ENCODE measurements at places on chromosomes 4 and X.

- no peak for DNase-seq
These were observed 52.0 kb upstream of the TMSB15B start for GRCh38 chrX:103910430-103910829.

- no peak for DNase-seq
These were observed 51.3 kb downstream of the SMAD1 start for GRCh38 chr4:145533001-145533400.

GRCh38 chr4:137345597-137345996, 186.7 kb downstream of the PCDH18 start:
- DNase-seq = no peak

GRCh38 chr4:37224854-37225253, 19.7 kb upstream of the NWD2 start:
- no peak for DNase-seq

GRCh38 chr4:144584428-144584827, 61.5 kb upstream of the HHIP start:
- no peak for DNase-seq

GRCh38 chr4:149555146-149555545, 260.5 kb downstream of the IQCM start:
- no peak for DNase-seq

GRCh38 chrX:18290200-18290599, 64.3 kb downstream of the SCML2 start:
- no peak for DNase-seq

DNA sequence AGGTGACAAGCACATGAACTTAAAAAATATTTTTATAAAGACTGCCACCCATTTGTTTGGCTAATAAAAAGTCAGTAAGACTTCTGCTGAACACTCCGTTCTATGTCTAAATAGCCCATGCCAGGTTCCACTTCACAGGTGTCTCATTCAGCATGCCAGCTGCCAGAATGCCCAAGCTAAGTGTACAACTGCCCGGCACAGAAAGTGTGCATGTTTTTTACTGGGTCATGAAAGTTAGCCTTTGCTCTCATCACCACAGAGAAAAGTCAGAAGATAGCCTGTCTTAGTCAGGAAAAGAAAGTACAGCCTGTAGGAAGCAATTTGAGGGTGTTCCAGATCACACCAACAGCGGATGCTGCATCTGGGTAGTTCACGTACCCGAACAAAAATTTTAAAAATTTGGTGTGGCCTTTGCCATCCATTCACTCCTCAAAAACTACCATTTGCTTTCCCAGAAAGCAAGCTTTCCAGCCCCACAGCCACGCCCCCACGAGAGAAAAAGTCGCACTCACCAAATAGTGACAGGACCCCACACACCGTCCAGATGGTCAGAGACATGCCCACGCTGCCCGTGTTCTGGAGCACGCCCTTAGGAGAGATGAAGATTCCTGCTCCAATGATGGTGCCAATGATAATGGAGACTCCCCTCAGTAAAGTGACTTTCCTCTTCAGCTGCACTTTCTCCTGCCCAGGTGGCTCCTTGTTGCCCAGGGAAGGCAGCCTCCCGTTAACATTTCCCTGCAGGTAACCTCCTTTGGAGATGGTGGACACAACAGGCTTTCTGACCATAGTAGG, 671 bp downstream of the SLC7A11 start:
- DNase-seq = no peak

DNA sequence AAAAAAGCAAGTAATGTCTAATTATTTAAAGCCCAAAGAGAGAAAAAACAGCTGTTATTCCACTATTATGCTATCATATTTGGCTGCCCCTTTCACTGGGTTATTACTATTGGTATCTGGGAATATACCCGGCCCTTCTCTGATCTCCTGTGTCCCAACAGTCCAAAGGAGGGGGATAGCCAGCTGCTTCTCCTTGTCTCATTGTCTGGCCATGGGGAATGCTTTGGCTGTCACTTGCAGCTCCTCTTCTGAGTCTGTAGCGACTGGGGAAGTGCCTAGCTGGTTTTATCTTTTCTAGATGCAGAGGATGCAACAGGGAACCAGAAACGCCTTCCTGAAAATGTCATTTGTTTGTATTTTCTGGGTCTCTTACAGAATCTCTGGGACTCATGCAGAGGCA, 33.9 kb downstream of the MGARP start:
- DNase-seq = no peak

GRCh38 chrX:11558972-11559371, 106.7 kb downstream of the ARHGAP6 start:
- DNase-seq = no peak

DNA sequence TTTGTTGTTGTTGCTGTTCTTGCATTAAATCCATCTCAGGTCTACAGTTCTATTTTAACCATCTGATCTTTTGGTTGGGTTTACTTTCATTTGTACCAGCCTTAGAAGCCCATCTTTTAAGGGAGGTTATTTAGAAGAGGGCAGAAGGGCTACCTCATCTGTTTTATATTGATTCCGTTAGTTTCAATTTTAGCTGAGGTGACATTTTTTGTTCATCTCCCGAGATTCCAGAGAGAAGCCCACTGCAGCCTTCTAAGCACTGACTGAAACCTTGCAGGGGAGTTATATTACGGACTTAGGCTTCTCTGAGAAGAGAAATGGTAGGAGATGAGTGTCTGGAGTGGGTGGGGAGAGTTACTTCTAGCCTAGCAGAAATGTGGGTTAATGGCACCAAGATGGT, 101.8 kb downstream of the PDGFRA start:
- DNase-seq = no peak

DNA sequence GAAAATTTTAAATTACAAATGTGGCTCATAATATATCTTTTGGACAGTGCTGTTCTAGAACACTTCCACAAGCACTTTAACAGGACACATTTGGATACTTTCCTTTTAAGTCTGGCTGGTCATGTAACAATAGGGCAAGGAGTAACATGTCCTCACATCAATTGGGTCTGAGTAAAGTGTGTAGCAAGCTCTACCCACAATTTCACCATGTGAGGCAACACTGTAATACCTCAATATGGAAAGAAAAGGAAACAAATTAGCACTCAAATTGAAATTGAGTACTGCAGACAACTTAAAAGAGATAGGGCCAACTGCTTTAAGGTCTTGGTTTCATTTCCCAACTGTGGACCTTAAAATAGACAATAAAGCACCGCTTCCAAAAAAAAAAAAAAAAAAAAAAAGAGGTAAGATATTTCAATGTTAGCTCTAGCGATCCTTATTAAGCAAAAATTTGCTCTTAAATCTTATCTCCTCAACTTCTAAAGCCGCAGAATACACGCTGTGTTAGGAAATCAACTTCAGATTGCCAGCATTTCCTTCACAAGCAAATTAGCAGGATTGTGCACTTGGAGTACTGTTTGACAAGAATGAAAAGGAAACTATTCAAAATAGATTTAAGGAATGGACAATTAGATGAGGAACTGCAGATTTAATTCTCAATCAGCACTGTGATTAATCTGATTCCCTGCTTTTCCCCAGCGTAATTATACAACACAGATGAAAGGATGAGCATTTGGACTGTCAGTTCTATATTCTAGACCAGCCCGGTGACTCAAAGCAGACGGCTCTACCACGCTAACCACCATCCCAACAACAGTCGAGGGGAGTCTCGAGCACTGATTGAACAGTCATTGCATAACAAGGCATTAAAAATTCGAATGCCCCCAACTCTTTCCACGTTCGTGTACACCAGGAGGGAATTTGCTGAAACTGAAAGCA, 1.6 kb downstream of the CASK start:
- DNase-seq = no peak

DNA sequence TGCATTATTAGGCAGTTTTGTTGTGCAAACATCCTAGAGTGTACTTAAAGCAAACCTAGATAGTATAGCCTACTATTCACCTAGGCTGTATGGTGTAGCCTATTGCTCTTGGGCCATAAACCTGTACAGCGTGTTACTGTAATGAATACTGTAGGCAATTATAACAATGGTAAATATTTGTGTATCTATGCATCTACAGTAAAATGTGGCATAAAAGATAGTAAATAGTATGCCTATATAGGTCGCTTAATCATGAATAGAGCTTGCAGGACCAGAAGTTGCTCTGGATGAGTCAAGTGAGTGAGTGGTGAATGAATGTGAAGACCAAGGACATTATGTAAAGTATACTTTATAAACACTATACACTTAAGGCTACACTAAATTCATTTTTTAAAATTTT, 16.6 kb downstream of the USO1 start:
- no peak for DNase-seq

GRCh38 chr4:39729557-39729956, 31.6 kb downstream of the UBE2K start:
- no peak for DNase-seq

- DNase-seq = no peak
These were observed 1079.5 kb upstream of the INTU start for GRCh38 chr4:126553248-126553647.

GRCh38 chrX:13655674-13656073, 2.7 kb downstream of the TCEANC start:
- DNase-seq = no peak

- DNase-seq = peak; percentile 57
These were observed 568 bp downstream of the CHST7 start for GRCh38 chrX:46573892-46574773.

GRCh38 chr4:183132865-183133264, 33.8 kb downstream of the WWC2 start:
- DNase-seq = no peak

GRCh38 chr4:94530073-94530472, 78.3 kb downstream of the PDLIM5 start:
- no peak for DNase-seq

- no peak for DNase-seq
These were observed 14.7 kb upstream of the RBMXL3 start for GRCh38 chrX:115174548-115174947.

GRCh38 chr4:158578476-158578875, 56.8 kb downstream of the RXFP1 start:
- DNase-seq = no peak

- DNase-seq = no peak
These were observed 31.3 kb upstream of the ASMTL start for GRCh38 chrX:1483843-1484637.

DNA sequence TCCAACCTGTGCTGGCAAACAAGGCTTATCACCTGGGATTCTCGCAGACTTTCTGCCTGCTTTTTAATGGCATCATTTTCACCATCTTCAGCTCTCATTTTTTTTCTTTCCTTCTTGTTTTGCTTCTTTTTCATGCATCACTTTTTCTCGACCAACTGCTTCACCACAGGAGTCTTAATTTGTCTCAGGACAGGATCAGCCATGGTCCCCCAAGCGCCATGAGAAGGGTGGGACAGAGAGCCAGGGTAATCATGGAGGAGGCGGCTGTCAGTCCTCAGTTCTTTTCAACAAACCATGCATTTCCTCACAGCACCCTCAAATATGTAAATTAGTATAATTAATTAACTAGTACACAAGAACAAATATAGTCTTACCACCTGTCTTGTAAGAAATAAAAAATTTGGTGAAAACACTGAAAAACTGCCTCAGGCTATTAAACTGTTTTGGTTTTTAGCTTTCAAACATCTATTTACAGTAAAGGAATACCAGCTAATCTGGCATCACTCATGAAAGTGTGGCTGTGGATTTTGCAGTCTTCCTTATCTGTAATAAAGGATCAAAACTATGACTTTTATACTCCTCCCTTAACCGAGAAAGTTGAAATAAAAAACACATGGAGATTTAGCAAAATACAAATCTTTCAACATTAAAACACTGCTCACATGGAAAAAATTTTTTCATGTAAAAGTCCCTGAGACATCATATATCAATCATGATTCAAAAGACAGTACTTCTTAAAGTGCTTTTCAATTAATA, 19.1 kb downstream of the EIF4E start:
- no peak for DNase-seq

DNA sequence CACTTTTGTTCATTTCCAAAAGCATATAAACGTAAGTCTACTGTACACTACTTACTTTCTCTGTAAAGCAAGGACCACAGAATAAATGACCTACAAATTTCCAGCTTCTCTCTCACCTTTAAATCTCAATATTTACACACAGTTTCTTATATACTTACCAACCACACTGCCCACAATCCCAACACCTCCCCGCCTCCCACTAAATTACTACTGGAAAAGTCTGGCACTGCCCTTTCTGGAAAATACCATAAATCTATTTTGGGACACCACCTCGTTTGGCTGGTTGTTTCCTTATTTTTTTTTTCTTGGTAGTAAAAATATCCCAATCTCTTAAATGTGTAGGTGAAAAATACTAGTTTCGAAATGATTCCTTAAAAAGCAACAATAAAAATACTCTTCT, 19.6 kb downstream of the FAT1 start:
- DNase-seq = no peak

DNA sequence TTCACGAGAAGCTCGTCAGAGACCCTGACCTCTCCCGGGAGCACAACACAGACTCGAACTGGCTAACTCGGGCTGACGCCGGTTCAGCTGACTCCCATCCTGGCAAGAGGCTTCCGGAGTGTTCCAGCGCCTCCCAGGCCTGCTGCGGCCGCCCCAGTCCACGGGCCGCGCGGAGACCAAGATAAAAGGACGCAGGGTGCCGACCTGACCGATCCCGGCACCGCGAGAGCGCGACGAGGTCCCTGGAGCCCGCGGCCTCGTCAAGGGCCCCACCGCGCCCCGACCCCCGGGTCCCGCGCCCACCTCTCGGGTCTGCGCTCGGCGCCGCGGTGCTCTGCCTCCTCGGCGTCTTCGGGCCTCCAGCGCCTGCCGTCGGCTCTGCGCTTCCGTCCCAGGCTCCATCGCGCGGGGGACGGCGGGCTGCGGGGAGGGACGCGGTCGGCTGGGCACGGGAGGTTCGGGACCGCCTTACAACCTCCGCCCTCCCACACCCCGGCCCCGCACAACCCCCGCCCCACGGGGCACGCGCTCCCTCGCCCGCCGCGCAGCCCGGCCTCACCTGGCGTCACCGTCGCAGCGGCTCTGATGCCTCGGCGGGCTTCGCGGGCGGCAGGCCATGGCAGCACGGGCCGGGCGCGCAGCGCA, 426 bp downstream of the SLBP start:
- peak; percentile 68 for DNase-seq

DNA sequence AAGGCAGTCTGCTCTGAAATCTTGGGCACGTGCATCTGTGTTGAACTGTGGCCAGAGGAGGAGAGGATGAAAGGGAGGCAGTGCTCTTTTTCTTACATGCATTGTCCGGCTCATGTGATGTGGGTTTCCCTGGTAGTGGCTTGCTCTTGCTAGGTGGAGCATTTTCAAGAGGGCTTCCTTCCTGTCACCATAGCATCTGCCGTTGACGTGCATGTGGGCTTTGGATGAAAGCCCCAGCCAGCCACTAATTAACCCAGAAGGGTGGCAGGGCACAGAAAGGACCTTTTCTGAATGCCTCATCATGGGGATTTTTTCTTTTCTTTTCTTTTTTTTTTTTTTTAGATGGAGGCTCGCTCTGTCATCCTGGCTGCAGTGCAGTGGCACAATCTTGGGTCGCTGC, 121.3 kb downstream of the GPR143 start:
- no peak for DNase-seq

GRCh38 chr4:171719691-171720090, 93.5 kb upstream of the GALNTL6 start:
- no peak for DNase-seq

DNA sequence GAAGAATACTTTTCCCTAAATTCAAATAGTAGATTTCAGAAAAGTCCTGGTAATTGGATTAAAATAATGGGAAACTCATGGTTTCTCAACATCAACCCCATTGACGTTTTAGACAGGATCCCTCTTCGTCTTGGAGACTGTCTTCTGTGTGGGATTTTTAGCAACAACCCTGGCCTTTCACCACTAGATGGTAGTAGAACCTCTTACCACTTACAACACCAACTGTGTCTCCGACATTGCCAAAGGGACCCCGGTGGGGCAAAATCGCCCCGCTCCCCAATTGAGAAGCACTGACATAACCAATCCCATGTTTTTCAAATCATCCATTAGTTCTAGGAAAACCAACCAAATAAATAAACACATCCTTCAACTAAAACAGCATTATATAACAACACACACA, 16.9 kb upstream of the ANOS1 start:
- DNase-seq = no peak

- DNase-seq = no peak
These were observed 46.5 kb upstream of the RELL1 start for GRCh38 chr4:37732526-37733186.

Measured in ovary (tissue), 10 donors.